ENCODE measurements at places on chromosomes 2 and 18. TPM values are rescaled to one million over a fixed set of nuclear protein-coding genes. Genes with fewer than 3 reads are reported as not detected.
A peak's percentile ranks its signal among the peaks of the same experiment; 100 is the strongest.

DNA sequence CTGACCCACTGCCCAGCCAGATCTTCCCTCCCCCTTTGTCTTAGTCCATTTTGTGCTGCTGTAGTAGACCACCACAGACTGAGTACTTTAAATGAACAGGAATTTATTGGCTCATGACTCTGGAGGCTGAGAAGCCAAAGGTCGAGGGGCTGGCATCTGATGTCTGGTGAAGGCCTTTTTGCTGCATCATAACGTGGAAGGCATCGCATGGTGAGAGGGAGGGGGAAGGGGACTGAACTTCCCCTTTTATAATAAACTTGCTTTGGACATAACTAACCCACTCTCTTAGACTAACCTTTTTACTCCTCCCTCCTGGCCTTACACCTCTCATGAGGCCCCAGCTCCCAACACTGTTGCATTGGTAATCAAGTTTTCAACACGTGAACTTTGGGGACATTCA is 83.8 kb downstream of the MAP4K4 start:
- DNase-seq: no peak

GRCh38 chr18:70280007-70280925 is 8.6 kb upstream of the SOCS6 start:
- DNase-seq: peak; percentile 96

- no peak for DNase-seq
These were observed 108.2 kb upstream of the CXCR4 start for GRCh38 chr2:136225950-136226835.

Gene SFT2D3
- 5.6 TPM for total RNA-seq

Gene SOX11
- not detected for total RNA-seq

Gene RAB12
- 75.0 TPM for total RNA-seq

Gene DYNAP
- total RNA-seq: not detected

Gene IRS1
- total RNA-seq: 12.6 TPM
